ENCODE measurements at places on chromosomes 2 and 18. TPM values are rescaled to one million over a fixed set of nuclear protein-coding genes. Genes with fewer than 3 reads are reported as not detected.

DNA sequence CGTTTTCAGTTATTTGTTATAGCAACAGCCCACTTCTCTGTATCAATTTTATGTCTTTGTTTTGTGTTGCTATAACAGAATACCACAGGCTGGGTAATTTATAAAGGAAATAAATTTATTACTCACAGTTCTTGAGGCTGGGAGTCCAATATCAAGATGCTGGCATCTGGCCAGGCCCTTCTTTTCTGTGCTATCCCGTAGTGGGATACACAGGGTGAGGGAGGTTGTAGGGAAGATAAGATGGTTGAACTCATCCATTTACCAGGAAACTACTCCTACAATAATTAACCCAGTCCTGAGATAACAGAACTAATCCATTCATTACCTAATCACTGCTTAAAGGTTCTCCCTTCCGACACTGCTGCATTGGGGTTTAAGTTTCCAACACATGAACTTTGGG lies 220.7 kb downstream of the TPGS2 start:
- H3K4me1 ChIP-seq, result no peaks in the 10 kb centered on the region
- H3K4me3 ChIP-seq, result no peak overlapping the region
- H3K27ac ChIP-seq, result no peak overlapping the region
- no peaks in the 10 kb centered on the region for H3K27me3 ChIP-seq

GRCh38 chr2:42999391-42999841 lies 207.0 kb upstream of the HAAO start:
- DNase-seq, result no peak
- peaks cover 2% of the 10 kb centered on the region for H3K4me1 ChIP-seq
- H3K4me3 ChIP-seq, result no peak overlapping the region
- no peak overlapping the region for H3K27ac ChIP-seq
- peaks cover 4% of the 10 kb centered on the region for H3K27me3 ChIP-seq

PCGF1 gene
- total RNA-seq, result 30.5 TPM

GRCh38 chr18:77032181-77032701 lies 100.3 kb downstream of the MBP start:
- no peak overlapping the region for H3K27ac ChIP-seq
- no peak overlapping the region for H3K4me3 ChIP-seq
- DNase-seq, result no peak
- no peaks in the 10 kb centered on the region for H3K4me1 ChIP-seq
- H3K27me3 ChIP-seq, result no peaks in the 10 kb centered on the region

POTEC gene
- total RNA-seq, result not detected

SPP2 gene
- 0.14 TPM for total RNA-seq

GRCh38 chr2:213284105-213285090 lies at the start of gene SPAG16:
TSS of gene SPAG16 (plus strand) at chr2:213284464.
- peak within 1 kb of the TSS; percentile 59 for H3K27ac ChIP-seq
- no peaks in the 10 kb centered on the region for H3K36me3 ChIP-seq

DNA sequence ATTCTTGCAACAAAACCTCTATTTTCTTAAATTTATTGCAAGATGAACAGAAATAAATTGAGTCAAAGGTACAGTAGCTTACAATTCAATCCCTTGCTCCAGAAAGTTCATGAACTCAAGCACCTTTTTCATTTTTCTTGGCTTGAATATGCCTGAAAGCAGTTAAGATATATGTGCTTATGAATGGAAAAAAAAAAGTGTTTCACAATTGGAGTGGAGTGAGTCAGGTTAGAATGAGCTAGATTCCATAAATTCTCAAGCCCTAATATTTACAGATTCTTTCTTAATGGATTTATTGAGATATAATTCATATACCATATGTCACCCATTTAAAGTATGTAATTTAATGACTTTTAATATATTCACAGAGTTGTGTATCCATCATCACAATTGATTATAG lies 39.6 kb upstream of the NEMP2 start:
- DNase-seq, result no peak
- peaks cover 12% of the 10 kb centered on the region for H3K4me1 ChIP-seq
- no peaks in the 10 kb centered on the region for H3K27me3 ChIP-seq

- no peak overlapping the region for H3K27ac ChIP-seq
- peaks cover 4% of the 10 kb centered on the region for H3K4me1 ChIP-seq
- peaks cover under 1% of the 10 kb centered on the region for H3K27me3 ChIP-seq
These were observed 75.5 kb downstream of the ASB1 start for GRCh38 chr2:238502088-238502810.

C2orf72 gene
- not detected for total RNA-seq

DNA sequence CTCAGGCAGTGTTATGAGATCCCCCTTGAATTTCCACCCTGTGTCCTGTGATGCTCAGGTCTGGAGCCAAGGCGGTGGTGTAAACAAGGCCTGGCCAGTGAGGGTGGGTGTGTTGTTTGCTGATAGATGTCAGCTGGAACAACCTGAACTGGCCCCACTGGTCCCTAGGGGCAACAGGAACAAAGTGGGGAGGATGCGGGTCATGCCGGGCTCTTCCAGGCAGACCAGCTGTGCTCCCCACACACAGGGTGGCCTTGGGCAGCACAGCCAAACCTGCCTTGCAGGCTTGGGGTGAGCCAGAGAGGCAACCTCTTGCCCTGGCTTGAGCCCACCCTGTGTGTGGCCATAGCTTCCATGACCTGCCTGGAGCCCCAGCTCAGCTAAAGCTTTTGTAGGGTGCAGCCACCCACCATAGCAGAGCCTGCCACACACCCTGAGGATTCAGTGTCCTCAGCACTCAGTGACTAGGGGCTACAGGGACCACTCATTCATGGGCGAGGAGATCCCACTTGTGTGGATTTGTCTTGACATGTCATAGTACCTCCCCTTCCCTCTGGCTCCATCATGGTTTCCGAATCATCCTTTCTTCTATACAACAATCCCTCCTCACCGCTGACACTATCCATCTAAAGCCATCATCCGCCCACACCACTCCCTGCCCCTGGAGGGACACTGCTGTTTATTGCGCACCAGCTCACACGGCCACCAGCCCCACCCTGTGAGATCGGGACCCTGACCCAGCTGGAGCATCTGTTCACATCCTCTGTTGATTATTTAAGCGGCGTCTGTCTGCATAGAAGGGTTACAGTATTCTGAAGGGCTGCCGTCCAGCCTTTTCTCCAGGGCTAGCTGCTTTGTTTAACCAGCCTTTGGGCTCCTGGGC lies 268.8 kb downstream of the CYP26B1 start:
- H3K36me3 ChIP-seq, result no peaks in the 10 kb centered on the region
- H3K4me3 ChIP-seq, result no peak overlapping the region
- peaks cover 43% of the 10 kb centered on the region for H3K4me1 ChIP-seq
- DNase-seq, result no peak
- H3K27ac ChIP-seq, result no peak overlapping the region

CTAGE1 gene
- total RNA-seq, result not detected

NMS gene
- not detected for total RNA-seq

- DNase-seq, result no peak
- no peaks in the 10 kb centered on the region for H3K36me3 ChIP-seq
- H3K27ac ChIP-seq, result no peak overlapping the region
- H3K27me3 ChIP-seq, result no peaks in the 10 kb centered on the region
These were observed 47.0 kb downstream of the TSHZ1 start for GRCh38 chr18:75257605-75258004.

CAPN14 gene
- total RNA-seq, result not detected

DNA sequence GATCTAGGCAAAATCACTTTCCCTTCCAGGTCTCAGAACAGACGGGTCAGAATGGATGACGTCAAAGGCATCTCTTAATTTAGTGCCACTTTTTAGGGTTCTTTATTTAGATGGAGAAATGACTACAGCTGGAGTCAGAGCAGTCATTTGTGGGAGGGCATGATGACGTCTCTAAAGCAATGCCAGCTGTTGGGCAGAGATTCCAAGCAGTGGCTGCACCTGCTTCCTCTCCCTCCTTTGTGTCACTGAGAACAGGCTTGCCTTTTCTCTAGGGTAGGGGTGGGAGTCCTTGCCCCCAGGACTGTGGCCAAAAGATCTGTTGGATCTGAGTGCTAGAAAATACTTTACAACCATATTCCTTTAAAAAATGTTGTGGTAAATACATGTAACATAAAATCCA lies 28.7 kb upstream of the SKOR2 start:
- no peaks in the 10 kb centered on the region for H3K27me3 ChIP-seq
- H3K4me3 ChIP-seq, result no peak overlapping the region
- H3K27ac ChIP-seq, result no peak overlapping the region

GRCh38 chr2:22035361-22035830 lies 911.6 kb downstream of the TDRD15 start:
- H3K4me3 ChIP-seq, result no peak overlapping the region
- DNase-seq, result no peak
- H3K27me3 ChIP-seq, result no peaks in the 10 kb centered on the region
- no peaks in the 10 kb centered on the region for H3K4me1 ChIP-seq

DNA sequence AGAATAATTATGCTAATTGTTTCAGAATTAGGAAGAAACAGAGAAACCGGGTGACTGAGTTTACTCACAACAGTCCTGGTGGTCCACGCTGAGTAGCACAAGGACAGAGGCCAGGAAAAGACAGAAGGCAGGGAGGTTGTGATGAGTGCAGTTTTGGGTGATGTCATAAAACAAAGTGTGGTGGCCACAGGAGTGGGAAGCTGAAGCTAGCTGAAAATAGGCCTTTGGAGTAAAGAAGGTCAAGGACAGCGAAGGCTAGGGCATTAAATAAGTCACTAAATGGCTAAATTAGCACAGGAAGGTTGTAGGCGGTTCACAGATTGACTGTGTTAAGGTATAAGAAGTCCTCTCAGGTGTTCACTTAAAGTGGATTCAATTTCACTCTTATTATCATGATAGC lies 120.9 kb upstream of the TTN start:
- no peak for DNase-seq
- H3K4me1 ChIP-seq, result 0 out of 2 replicates have a peak, but pooled peaks cover 4% of the 10 kb centered on the region
- H3K27me3 ChIP-seq, result no peaks in the 10 kb centered on the region
- peaks cover 3% of the 10 kb centered on the region for H3K36me3 ChIP-seq

DNA sequence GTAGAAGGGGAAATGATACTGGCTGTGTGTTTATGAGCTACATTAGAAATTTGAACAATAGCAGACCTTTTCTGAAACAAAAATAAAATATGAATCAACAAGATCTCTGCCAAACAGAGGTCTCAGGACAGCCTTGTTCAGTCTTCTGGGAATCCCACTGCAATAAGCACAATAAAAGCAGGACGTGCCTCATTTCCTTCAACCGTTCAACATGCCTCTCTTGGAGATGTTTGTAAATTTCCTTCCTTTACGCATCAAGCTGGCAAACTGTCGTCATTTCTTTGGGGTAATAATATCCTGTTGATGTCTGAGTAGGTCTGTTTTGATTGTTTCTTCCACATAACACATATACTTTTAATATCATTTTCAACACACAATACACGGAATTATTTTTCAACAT lies 77.2 kb downstream of the TCF4 start:
- no peaks in the 10 kb centered on the region for H3K27me3 ChIP-seq
- no peaks in the 10 kb centered on the region for H3K4me1 ChIP-seq
- no peak overlapping the region for H3K4me3 ChIP-seq

Measured in SJCRH30 (cell line).